Fibroblast of villous mesenchyme (primary cell): ENCODE measurements at places on chromosomes 4 and X. TPM values are rescaled to one million over a fixed set of nuclear protein-coding genes. Genes with fewer than 3 reads are reported as not detected.

Gene C1QTNF7
- total RNA-seq = 1.7 and 1.9 TPM in 2 replicates

Gene TMEM47
- total RNA-seq = 32.2 and 62.6 TPM in 2 replicates

Gene CSAG2
- not detected in 2 replicates for total RNA-seq

Gene CFP
- under 0.01 and 0.32 TPM in 2 replicates for total RNA-seq

Gene HERC5
- total RNA-seq = 0.64 and 0.86 TPM in 2 replicates

Gene CDX4
- not detected in 2 replicates for total RNA-seq

Gene MAGEA12
- not detected in 2 replicates for total RNA-seq

Gene CT47B1
- not detected in 2 replicates for total RNA-seq

Gene SAP30
- total RNA-seq = 13.2 and 21.2 TPM in 2 replicates

Gene AMTN
- total RNA-seq = not detected in 2 replicates

Gene MTCP1
- 2.2 and 13.5 TPM in 2 replicates for total RNA-seq

Gene ARMCX2
- 63.8 and 76.4 TPM in 2 replicates for total RNA-seq

Gene CXorf49
- not detected in 2 replicates for total RNA-seq

Gene LIMCH1
- total RNA-seq = 3.9 and 8.4 TPM in 2 replicates

Gene AKAP14
- total RNA-seq = not detected in 2 replicates

Gene SMIM31
- not detected in 2 replicates for total RNA-seq

Gene WAS
- under 0.01 TPM in 1 of 2 replicates, not detected in the other for total RNA-seq

Gene CFAP47
- total RNA-seq = not detected in 2 replicates

Gene LPAR4
- total RNA-seq = under 0.01 and 0.32 TPM in 2 replicates

Gene UGT2B17
- not detected in 2 replicates for total RNA-seq

Gene CT45A5
- not detected in 2 replicates for total RNA-seq

Gene ITM2A
- total RNA-seq = under 0.01 TPM in 1 of 2 replicates, not detected in the other

Gene AMMECR1
- total RNA-seq = 21.6 and 24.8 TPM in 2 replicates

Gene CDKL2
- 0.32 and 1.3 TPM in 2 replicates for total RNA-seq

Gene CCSER1
- 0.43 TPM in 1 of 2 replicates, not detected in the other for total RNA-seq

Gene ARMCX5
- total RNA-seq = 15.5 and 18.0 TPM in 2 replicates

Gene BEND2
- total RNA-seq = not detected in 2 replicates

Gene KLHL2
- 11.0 and 16.4 TPM in 2 replicates for total RNA-seq
